GM19239 (cell line): ENCODE measurements at places on chromosomes 12 and 14.

DNA sequence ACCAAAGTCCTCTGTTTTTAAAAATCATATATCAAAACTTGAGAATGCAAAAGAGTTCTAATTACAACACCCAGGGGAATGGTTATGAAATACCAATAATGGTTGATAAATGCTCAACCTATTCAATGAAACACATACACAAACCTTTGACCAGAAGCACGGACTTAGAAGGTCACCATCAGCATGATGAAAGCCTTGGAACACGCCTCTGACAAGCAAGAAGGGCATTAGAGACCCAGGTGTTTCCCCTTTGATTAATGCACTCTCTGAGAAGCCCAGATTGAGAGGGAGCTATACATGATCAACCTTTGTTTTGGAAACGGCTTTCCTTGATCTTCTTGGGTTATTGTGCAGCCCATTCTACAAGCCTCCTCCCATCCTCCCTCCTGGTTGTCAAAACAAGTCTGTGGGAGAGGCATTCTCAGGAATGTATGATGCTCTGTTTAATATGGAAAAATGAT is 69.0 kb downstream of the ZFP36L1 start:
- no peak for DNase-seq

GRCh38 chr14:70664698-70665447 is 23.2 kb downstream of the TTC9 start:
- DNase-seq, result no peak

DNA sequence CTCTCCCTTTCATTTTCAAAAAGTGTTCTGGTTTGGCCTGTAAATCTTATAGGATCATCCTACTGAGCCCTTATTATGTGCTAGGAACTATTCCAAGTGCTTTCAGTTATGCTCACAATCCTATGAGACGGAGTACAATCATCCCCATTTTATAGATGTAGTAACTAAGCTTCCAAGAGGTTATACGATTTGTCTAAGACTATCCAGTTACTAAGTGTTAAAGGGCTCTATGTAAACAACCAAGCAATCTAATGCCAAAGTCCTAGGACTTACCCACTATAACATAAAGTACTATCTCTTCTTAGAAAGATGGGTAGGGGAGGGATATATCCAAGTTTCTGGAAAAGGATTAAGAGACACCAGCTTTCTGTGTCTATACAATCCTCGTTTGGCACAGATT is 6.7 kb downstream of the CFL2 start:
- DNase-seq, result no peak

- no peak for DNase-seq
Observed at GRCh38 chr14:101173698-101174521, 270.4 kb upstream of the RTL1 start.

- DNase-seq, result no peak
Observed at GRCh38 chr12:116317139-116317538, 39.6 kb upstream of the MED13L start.

DNA sequence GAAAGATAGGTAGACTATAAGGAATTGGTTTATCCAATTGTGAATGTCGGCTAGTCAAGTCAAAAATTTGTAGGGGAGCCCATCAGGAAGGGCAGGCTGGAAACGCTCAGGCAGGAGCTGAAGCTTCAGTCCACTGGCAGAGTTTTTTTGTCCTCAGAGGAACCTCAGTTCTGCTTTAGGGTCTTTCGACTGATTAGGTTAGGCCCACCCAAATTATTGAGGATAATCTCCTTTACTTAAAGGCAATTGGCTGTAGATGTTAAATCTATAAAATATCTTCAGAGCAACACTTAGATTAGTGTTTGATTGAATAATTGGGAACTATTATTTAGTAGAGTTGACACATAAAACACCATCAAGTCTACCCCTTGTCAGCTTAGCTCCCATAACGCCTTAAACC is 105.5 kb upstream of the ARHGAP5 start:
- DNase-seq, result no peak

GRCh38 chr14:68779761-68780323 is 13.0 kb downstream of the ZFP36L1 start:
- DNase-seq, result no peak

DNA sequence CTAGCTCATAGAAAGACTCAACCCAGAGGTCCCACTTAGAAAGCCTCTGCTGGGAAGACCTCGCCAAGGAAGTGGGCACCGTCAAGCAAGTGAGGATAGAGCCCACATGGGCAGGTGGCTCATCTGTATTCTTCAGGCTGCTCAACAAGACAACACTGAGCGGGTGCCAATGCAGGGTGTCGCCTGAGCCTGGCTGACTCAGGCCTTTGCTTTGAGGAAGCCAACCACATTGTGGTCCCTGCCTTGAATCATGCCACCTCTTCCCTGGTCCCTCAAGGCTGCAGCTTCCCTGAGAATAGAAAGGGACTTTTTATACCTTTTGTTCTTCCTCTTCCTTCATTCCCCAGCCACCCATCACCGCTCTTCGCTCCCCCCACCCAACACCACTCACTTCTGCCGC is 2.1 kb upstream of the RNASE13 start:
- DNase-seq, result no peak

- DNase-seq, result no peak
Observed at GRCh38 chr12:50538182-50538581, 33.4 kb downstream of the DIP2B start.

DNA sequence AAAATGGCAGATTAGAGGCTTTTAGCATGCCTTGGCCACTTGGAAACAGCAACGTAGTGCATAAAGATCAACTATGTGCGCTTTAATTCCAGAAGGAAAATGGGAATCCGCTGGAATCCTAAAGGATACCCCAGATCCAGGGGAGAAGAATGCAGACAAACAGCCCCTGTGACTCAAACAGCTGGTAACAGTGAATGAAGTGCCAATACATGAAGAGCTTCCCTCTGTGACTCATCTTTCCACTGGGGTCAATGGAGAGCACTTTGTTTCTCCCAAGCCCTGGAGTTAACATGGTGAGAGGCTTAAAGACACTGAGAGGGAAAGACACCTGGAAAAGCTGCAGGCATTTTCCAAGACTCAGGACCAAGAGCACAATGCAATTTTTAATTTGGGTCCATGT is 263.1 kb downstream of the CEP128 start:
- DNase-seq, result no peak

DNA sequence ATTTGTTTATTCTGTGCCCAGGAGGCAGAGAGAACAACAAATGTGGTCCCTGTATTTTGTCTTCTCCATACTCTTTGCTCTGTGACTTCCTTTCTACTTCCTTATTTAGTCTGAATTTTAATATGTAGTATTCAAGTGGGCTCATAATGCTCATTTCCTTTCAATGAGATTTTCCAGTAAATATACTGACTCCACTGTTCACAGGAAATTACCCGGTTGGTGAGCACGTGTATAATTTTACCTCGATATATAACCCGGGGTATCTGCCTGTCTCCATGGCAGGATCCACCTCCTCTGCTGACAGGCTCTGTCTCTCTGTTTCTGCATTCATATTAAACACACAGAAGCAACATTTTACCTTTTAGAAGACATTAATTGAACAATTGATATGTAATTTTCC is 166.0 kb downstream of the SLC38A4 start:
- DNase-seq, result no peak

DNA sequence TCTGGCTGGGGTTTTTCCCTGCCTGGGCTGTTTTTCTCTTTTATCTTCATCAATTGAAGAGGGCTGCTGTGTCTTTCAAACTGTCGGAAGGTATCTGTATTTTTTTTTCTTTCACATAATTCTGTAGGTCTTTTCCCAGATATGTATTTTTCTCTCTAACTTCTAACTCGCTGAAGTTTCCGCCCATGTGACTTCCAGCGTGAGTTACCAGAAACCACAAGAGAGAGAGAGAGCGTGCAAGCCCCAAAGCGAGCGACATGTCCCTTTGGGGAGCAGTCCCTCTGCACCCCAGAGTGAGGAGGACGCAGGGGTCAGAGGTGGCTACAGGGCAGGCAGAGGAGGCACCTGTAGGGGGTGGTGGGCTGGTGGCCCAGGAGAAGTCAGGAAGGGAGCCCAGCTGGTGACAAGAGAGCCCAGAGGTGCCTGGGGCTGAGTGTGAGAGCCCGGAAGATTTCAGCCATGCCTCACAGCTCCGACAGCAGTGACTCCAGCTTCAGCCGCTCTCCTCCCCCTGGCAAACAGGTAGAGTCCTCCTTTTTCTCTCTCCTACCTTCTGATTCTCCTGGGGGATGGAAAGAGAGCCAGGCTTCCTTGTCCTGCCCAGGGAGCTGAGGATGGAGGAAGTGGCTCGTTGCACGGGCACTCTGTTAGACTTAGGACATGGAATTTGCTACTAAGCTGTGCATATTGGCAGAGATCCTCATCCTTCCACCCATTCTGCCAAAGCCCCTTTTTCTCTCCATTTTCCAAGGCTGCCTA is at the start of gene BATF:
BATF (plus strand) TSS at position 246 of the 759 bp plus-strand sequence; CDS start at position 460, 214 bp downstream.
- no peak for DNase-seq

DNA sequence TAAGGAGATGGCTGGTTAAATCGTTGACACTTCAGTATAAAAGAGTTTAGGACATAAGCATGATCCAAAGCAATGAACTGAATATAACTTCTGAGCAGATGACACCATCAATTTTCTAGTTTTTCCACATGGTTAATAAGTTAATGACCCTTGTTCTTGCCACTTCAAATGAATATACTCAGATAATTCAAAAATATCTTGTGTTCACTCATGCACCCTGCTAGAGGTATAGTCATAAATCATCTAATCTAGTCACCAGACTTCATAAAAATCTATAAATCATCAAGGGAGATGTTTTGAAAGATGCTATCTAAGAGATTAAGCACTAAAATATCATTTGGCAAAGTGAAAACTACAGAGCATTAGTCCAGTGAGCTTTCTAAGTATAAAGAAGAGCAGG is 131.9 kb downstream of the MDGA2 start:
- DNase-seq, result no peak
